ENCODE measurements at places on chromosomes 16 and 17.

DNA sequence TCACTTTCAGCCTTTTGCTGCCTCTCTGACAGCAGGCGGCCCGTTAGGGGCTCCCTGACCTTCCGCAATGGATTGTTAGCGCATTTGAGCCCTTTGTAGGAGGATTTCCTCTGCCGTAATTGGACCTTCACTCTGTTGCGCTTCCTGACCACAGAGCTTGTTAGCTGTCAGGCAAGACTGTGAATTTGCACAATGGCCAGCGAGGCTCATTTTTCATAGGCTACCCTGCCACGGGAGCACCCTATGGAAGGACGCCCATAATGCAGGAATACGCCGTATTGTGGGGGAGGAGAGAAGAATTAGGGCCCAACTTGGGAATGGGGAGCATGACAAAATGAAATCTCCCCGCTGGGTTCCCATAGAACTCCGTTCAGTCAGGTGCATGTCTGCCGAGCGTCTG is 205.2 kb upstream of the NLRP1 start:
- DNase-seq, result no peak

- DNase-seq, result no peak
These were observed 854.1 kb downstream of the KCNJ2 start for GRCh38 chr17:71023249-71024030.

DNA sequence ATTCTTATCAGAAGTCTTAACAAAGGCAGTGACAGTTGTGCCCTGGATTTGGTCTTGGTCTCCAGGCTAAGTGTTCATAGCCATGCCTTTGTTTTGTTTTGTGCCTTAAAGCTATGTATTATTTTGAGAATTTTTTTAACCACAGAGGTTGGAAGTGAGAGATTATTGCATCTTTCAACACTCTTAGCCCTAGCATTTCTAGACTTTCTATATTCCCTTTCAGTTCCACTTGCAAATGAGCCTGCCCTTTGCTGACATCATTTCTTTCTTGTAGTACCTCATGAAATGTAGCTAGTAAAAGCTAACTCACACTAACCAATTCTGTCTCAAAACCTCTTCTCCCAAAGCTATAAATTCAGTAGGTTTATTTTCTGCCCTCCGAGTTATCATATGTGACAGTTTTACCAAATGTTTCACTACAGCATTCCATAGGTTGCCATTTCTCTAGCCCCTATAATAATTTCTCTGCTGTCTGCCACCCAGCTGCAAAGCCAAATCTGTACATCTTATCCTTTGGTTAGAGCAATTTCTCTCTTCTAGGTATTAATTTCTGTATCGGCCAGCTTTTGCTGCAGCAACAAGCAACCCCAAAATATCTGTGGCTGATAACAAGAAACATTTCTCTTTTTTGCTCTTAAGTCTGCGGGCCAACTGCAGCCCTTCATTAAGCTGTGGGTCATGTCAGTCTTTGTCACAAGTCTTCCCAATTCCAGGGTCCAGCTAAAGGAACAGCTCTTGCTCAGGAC is 14.2 kb upstream of the CCL1 start:
- no peak for DNase-seq

DNA sequence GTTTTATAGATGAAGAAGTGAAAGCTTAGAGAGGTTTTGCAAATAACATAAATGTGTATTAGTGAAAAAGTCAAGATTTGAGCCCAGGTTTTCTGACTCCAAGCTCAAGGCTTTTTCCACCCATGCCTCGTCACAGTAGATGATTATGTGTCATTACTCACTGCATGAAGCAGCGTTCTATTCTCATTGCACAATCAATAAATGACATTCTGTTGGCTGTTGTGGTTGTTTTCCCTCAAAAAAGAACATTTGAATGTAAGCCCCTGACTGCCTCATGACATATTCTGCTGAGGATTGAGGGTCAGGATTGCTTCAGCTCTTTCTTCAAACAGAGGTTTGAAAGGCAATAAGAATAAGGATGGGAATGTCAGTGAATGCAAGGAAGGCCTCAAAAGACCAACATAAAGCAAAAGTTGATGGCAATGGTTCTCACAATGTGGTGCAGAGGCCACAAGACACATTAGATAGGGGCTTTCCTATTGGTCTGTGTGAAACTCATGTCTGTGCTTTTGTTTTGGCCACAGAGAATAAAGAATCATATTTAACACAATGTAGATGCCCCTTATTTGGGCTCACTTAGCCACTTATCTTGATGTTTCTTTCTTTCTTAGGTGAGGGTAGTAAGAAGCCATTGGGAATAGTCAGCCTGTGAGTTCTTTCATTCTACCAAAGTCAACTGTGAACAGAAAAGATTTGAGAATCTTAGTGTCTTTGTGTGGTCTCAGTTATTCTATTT is 5.4 kb upstream of the MMD start:
- no peak for DNase-seq

DNA sequence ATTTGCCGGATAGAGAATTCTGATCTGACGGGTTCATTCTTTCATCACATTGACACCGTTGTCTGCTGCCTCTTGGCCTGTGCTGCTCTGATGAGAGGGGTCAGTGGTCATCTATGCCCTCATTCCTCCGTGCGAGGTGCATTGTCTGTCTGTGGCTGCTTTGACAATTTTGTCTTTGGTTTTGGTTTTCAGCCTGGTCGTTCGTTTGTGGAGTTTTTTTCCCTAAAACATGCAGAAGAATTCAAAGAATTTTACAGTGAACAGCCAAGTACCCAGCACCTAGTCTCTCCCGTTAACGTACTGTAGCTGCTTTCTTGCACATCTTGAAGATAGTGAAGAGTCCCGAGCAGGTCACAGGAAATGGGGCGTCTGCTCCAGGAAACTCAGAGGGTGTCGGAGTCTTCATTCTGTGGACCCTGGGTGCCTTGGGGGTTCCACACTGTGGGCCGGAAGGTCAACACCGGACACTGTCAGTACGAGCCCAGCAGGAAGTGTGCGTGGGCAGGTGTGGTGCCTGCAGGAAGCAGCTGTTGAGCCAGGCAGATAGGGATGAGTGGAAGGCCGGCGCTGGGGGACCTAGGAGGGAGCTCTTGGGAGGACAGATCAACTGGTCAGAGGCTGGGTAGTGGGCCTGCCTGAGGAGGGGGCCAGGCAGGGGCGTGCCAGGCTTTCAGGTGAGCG is 28.2 kb downstream of the CRAMP1 start:
- DNase-seq, result no peak

DNA sequence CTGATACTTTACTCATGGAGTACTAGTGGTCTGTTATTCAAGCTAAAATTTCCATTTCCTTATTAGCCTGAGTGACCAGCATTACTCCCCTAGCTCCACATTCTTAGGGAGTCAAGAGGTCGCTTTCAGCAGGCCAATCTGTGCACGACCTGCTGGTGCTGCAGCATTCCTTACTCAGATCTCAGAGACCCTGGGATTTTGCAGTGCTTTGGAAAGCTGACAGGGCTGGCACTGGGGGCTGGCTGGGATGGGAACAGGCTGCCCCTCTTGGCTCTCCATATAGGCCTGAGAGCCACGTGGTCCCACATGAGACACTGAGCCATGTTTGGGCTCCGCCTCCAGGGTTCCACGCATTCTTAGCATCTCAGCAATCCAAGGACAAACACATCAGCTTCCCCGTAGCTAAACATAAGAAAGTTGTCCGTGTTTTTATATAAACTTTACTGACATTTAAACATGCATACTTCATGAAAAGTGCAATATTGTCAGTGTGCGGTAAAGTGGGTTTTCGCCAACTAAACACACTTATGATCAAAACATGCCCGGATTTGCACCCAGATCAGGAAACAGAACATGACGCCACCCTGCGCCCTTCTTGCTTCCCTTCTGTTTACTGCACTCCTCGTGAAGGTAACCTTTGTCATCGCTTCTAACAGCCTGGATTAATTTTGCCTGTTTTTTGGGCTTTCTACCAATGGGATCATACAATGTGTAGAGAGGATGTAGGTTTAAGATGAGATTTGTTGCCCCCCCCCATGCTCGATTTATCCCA is 254.5 kb upstream of the CACNG5 start:
- no peak for DNase-seq

DNA sequence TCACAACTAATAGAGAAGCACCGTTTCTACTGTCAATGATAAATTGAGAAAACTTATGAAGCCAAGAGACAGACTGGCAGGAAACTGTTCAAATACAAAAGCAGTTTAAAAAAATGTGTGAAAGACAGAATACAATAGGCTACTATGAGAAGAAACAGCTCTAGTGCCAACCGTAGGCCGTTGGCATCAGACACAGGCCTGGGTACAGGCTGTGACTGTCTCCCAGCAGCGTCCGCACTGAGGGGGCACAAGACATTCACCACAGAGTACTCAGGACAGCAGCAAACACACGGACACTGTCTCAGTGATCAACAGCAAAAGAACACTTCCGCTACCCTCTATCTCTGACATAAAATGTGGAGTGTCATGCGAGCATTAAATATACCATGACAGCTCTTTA is 7.8 kb upstream of the C1QBP start:
- DNase-seq, result no peak

DNA sequence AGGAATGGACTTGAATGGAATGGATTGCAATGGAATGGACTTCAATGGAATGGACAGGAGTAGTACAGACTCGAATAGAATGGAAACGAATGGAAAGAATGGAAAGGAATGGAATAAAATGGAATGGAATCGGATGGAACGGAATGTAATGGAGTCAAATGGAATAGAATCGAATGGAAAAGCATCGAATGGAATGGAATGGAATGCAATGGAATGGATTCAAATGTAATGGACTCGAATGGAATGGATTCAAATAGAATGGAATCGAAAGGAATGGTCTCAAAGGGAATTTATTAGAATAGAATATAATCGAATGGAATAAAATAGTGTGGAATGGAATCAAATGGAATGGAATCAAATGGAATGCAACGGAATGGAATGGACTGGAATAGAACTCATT is 484.9 kb upstream of the WSB1 start:
- DNase-seq, result no peak

DNA sequence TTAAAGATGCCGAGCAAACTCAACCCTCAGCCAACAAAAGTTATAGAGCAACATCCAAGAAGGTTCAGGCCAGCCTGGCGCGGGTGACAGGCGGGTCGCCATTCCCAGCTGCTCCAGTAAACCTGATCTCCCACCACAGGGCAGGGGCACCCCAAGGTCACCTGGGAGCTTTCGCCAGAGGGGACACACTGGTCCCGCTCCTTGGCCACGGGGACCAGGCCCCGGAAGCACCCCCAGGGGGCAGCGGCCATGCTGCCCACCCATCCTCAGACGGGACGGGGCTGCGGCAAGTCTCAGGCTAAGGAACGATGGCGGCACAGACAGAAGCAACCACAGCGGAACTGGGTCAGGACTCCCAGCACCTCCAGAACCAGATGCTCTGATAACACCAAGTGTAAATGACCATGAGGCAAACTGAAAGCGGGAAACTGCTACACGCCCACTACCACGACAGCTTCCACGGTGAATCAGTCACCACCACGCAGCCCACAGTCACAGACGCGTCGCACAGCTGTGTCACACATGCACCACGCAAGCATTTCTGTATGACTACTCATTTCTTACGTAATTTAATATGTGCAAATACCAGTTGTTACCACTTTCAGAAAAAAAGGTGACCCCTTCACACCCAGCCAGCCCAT is 14.1 kb upstream of the CCDC154 start:
- no peak for DNase-seq

- DNase-seq, result no peak
These were observed 9.1 kb downstream of the NAGPA start for GRCh38 chr16:5024632-5025031.

Data from AG09319 (cell line).